Vagina (tissue), 2 donors: ENCODE measurements at places on chromosomes 6 and 20.
A peak's percentile ranks its signal among the peaks of the same experiment; 100 is the strongest.

GRCh38 chr6:705047-705446, 12.1 kb upstream of the EXOC2 start:
- no peak for DNase-seq

DNA sequence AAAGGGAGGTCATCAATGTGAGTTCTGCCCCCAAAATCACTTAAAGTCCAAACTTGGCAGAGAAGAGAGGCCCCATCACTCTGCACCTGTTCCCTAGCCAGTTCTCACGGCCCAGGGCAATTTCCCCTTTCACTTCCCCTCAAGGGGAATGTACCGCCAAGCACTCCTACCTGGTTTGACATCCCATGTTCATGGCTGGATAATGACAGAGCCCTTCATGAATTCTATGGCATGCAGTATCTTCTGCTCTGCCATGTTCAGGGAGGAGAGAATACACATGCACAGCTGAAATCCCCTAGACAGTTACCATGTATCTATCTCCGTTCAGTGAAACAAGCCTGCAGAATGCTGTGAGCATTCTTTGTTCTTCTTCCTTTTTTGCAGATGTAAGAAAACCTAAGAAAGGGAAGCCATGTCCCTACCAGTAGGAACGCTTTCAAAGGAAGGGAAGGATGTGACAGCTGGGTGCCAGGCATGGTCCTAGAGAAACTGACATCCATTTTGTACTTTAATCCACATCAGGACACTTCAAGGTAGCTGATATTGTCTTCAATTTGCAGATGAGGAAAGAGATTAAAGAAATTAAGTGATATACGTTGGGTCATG, 79.8 kb upstream of the ARID1B start:
- DNase-seq, result no peak

- no peak for DNase-seq
These were observed 93.8 kb downstream of the MLIP start for GRCh38 chr6:54204921-54205591.

DNA sequence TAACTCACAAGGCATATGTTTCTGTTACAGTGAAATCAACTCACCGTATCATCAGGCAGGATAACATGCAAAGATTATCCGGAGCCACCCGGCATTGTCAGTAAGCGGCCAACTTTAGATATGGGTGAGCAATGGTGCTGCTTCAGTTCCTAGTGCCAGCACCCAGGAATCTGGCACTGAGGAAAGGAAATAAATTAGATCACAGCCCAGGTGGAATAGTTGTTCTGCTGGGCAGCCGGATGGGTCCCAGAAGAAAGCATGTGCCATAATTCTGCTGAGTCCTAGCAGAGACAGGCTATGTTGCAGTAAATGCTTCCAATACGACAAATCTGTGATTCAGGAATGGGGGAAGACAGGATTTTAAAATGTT, 183.6 kb upstream of the SPTLC3 start:
- DNase-seq, result no peak

GRCh38 chr6:139920776-139921100, 546.3 kb upstream of the CITED2 start:
- DNase-seq, result no peak

DNA sequence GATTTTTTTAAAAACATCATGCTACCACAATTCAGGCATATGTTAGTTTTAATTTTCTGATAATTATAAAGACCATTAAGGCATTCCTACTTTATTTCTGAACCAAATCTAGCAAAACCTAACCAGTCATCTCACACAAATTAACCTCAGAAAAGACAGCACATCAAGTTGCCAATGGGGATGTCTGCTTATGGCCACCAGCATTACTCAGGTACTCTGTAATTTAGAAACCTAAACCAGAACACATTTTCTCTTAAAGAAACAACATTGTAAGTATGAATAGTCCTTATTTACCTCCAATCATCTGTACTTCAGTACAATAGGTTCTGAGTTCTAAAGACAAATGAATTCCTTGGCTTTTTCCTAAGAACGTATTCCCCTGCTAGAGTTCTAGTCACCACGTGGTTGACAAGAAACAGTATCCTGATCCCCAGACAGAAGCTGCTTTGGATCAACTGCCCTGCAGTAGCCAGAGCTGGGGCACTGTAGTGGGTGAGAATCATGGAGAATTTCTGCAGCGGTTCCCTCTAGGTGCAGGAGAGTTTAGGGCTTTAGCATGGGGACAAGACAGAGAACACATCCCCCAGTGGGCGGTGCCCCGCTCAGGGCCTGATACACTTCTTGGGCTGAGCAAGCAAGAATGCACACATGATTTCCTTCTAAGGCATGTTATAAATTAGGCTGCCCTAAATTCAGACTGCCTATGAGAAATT, 15.4 kb downstream of the GCLC start:
- DNase-seq, result no peak

GRCh38 chr20:36120241-36120640, 34.3 kb upstream of the EPB41L1 start:
- DNase-seq, result no peak

DNA sequence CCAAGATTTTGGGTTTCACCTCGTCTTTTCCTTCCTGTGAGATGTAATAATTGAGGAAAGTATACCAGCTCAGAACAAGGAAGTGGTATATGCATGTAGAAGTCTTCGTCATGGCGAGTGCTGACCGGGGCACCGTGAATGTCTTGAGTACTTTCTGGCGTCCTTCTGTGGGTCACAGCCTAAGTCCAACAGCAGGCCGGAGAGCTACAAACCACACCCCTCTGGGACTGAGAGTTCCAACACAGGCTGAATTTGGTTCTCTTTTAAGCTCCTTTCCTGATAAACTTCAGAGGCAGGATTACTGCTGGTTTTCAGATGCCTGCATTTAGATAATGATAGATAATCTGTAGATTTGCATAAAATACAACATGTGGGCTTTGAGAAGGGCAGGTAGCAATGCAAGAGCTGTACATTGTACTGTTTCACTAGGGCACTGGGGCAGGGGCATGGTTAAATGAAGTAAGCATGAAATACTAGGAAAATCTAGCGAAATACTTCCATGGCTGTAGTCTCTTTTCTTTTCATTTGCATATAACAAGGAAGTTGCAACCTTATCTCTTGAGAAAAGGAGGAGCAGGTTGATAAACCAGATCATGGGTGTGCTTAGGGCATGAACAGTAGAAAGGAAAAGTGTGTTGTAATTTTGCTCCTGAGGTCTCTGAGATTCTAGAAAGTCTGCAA, at the start of gene ADTRP:
ADTRP (minus strand) TSS at position 156 of the 681 bp plus-strand sequence; CDS start at position 112, 44 bp downstream.
- DNase-seq, result no peak

GRCh38 chr6:116426551-116426950, 34.6 kb upstream of the CALHM6 start:
- DNase-seq, result no peak

GRCh38 chr20:19973961-19974629, 43.1 kb upstream of the NAA20 start:
- peak; percentile 93 for DNase-seq

DNA sequence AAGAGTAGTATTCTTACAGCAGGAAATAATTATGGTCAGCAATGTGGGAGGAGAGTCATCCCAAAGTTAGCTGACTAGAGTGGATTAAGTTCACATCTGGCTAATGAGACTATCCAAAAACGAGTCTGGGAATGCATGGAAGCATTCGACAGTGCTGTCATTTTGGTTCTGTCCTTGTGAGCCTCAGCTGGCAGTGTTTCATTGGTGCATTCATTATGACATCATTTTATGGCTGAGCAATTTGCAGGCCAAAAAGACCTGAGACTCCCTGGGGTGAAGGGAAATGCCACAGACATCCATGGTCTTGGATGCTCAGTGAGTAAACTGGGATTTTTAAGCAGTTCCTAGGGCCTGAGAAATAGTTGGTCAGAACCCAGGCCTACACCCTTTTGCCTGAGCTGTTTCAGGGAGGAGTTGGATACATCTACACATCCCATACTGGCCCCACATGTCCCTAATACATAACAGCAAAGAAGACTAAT, 196.4 kb upstream of the CCN2 start:
- no peak for DNase-seq

DNA sequence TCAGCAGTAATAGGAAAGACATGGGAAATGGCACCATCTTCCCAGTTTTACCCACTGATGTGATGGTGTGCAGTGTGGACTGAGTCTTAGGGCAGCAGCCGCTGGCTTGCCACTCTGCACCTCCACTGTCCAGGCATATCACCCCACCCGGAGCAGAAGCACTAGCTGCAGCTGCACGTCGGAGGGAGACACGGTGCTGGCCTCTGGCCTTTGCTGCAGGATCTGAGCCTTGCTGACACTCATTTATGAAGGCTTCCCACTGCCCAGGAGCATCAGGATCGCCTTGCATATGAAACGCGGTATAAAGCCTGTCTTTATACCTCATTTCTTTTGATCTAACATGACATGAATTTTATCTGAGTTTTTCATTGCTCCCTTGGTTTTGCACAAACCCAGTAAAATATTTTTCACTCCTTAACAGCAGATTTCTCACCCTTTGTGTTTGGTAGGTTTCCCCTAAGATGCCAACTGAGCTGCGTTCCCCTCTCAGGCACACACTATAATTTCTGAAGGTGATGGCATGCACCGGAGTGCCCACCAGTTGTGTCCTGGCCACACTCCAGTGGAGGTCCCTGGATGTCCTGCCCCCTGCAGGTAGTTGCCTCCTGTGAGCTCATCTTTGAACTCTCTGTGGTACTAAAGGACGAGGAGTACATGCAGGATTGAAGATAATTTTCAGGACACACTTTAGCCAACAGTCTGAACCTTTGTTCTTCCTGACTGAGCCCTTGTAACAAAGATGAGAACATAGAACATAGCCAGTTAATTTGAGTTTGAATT, 9.0 kb upstream of the EXOC2 start:
- no peak for DNase-seq

- no peak for DNase-seq
These were observed 77.4 kb upstream of the TMEM170B start for GRCh38 chr6:11460001-11460668.

- DNase-seq, result no peak
These were observed 755.9 kb downstream of the KIF16B start for GRCh38 chr20:15817351-15817750.

DNA sequence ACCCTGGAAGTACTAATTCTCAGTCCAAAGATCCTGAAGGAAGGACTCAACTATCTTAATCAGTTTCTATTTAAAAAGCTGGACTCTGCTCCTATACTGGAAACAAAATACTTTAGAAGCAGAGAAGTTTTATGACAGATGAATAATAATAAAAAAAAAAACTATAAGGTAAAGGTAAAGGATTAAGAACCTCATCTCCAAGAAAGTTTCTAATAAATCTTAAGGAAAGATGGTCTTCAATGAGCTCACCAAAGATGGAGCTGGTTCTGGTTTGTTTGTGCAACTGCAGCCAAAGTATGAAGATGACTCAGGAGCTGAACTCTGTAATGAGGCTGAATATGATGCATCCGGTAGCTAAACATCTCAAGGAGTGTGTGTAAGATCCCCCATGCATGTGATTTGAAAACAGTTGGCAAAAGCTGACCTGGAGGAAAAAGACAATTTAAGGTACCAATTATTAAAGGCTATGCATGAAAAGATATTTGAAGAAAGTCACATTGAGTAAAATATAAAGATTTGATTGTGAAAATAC, 25.2 kb downstream of the MED23 start:
- DNase-seq, result no peak

DNA sequence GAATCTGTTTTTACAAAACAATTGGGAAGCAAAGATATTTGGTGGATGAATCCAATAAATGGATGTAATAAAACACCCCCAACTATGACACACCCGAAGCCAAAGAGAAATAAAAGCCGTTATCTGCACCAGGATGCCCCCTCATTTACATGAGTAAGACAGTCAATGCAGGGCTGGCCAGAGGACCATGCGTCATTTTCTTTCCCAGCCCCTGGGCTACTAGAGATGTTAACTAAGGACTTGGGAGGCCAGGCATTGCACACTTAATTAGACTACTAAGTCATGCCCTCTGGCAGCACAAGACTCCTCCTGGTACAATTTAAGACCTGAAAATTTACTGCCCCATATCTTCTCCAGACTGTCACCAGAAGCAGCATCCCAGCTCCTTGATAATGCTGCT, 3.2 kb downstream of the LEMD2 start:
- no peak for DNase-seq

GRCh38 chr6:53731866-53732636, 62.8 kb upstream of the LRRC1 start:
- DNase-seq, result no peak

- DNase-seq, result no peak
These were observed at the start of gene MAPK13 for GRCh38 chr6:36129941-36130666. Gene MAPK13, plus strand, starts transcription at chr6:36130513. Its CDS starts 70 bp downstream, at chr6:36130583.

DNA sequence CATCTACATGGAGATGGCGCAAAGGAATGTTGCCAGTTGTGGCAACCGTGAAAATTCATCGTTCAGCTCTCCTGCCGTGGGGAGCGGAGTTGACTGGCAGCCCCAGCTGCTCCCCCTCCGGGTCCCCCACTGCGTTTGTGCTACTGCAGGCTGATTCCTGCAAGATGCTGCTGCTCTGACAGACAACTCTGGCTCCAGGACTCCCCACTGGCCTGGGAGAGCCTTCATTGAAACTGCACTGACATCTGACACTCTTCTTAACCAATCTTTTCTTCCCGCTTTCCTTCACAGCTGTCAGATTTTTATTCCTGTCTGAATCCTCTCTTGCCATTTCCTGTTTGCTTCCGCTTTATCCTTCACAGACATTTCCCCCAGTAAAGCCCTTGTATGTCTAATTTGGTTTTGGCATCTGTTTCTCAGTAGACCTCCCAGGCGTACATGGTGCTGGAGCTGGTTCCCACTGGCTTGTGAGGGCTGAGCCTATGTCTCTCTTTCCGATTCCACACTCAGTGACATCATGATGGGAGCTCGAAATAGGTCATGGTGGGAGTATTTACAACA, 9.5 kb upstream of the ATRN start:
- no peak for DNase-seq

GRCh38 chr6:75492386-75493153, 1.0 kb downstream of the FILIP1 start:
- no peak for DNase-seq

DNA sequence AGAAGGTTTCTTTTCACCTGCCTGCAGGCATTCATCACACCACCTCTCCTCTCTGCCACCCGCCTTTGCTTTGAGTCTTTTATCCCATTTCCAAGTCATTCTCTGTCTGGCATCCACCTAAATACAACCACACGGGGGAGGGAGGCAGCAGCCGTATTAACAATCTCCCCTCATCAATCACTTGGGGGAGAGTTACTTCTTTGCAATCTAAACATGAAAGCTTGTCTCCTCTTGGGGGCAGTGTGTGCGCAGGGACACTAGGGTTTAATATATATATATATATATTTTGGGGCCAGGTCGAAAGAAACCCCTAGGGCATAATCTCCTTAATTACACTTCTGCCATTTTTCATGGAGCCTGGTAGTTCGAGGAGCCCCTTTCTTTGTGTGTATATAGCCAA, 214.5 kb downstream of the TSHZ2 start:
- DNase-seq, result no peak

DNA sequence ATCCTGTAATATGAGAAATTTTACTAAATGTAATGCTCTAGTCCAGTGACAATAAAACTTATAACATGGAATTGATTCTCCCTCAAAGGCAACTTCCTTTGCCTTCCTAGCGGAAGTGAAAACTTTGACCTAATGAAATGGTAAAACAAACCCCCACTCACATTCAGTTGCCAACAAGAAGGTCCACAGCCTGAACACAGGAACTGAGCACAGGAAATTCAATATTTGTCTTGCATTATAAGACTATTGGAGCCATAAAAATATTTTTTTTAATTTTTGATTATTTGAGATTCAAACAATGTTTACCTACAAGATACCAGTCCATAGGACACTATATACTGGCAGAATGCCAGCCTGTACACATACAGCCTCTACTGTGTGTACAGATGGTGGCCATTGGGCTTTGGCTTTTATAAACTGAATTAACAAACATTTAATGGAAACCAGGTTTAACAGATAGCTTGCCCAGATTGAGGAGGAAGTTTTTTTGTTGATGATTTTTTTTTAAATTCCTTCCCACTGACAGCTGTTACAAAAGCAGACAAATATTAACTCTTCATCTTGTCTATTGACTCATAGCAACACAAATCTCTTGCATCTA, 481.5 kb upstream of the JAG1 start:
- DNase-seq, result no peak
